ENCODE measurements at places on chromosomes 12 and 14.

GRCh38 chr12:95386051-95386450 is 87.9 kb upstream of the METAP2 start:
- DNase-seq, result no peak

DNA sequence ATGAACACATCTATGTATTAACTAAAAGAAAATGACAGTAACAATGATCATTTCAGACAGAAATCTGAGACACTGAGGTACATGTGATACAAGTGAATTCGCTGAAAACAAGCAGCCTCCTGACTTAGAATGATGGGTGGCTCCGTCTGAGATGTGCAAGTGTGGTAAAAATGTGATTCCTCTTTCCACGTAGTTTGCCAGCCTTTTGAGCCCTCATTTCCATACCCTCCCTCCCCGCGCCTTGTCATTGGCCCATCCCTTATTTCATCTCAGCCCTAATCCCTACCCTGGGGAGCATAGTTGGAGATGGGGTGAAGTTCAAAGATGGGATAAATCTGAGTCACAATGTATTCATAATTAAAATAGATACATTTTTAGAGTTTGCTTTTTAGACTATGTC is 107.8 kb downstream of the BMP4 start:
- no peak for DNase-seq

GRCh38 chr12:131634037-131634436 is 76.9 kb upstream of the SFSWAP start:
- DNase-seq, result no peak

DNA sequence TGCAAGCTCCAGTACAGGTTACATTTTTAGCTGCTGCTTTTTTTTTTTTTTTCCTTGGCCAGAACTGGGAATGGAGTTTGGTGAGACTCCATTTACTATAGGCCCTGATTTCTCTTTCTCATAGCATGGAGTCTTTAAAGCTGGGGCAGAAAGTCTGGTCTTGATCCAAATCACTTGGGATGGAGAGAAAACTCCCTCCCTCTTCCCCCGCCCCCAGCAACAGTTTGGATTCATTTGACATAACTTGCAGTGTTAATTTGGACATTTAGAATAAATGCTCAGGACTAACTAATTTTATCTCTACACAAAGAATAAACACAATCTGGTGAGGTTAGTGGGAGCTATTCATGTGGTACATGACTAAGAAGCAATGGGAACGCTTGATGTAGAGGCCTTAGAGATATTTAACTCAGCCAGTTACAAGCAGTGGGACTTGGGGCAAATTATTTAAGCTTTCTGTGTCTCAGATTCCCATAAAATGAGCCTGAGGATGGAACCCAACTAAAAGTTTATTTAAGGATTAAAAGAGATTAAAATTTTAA is 107.3 kb upstream of the ARHGAP5 start:
- no peak for DNase-seq

DNA sequence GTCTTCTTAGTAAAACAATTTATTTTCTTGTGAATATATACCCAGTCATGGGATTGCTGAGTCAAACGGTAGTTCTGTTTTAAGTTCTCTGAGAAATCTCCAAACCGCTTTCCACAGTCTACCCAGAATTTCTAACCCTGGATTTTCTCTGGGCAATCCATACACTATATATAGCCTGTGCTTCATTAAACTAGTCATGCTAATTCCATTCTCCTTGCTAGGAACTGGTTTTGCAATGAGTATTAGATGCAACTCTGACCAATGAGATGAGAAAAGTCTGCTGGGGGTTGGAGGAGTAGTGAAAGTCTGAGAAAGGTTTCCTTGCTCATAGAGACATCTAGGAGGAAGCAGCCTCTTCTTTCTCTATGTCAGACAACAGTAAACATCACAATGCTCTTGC is 196.1 kb upstream of the CDKN3 start:
- DNase-seq, result no peak

DNA sequence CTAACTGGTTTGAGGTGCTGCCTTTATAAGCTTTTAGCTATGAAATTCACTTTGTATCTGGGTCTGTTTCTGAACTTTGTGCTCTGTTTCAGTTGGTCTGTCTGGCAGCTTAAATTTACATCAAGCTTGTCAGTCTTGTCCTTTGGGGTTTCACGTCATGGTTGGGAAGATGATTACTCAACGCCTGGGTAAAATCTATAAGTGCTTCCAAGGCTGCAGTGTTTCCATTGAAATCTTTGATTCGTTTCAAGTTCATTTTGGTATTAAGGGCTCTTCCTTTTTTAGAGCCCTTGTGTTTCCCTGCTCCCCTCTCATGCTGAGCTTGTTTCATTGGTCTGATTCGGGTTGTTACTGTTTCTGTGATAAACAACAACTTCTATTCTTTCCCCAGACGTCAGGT is 58.2 kb downstream of the FBXW8 start:
- no peak for DNase-seq

GRCh38 chr12:64781280-64782190 is 22.3 kb upstream of the GNS start:
- no peak for DNase-seq

- DNase-seq, result no peak
These were observed 16.9 kb upstream of the AICDA start for GRCh38 chr12:8629486-8630033.

- DNase-seq, result no peak
These were observed 27.1 kb downstream of the RASSF8 start for GRCh38 chr12:25985316-25986175.

DNA sequence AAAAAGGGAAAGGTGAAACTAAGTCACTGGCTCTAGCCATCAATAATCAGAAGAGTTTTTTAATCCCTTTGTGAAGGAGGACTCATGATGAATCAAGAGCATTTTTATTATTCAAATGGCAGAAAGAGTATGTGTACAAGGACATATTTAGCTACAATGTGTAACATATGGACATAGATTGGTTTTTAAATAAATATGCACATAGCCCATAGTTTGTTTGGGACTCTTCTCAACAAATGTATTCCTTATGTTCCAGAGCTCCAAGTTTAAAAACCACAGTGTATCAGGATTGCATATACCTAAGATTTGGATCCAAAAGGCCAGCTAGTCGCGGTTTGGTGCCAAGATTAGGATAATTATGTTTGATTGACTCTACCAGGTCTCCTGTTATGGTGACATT is 104.2 kb downstream of the C12orf50 start:
- no peak for DNase-seq

DNA sequence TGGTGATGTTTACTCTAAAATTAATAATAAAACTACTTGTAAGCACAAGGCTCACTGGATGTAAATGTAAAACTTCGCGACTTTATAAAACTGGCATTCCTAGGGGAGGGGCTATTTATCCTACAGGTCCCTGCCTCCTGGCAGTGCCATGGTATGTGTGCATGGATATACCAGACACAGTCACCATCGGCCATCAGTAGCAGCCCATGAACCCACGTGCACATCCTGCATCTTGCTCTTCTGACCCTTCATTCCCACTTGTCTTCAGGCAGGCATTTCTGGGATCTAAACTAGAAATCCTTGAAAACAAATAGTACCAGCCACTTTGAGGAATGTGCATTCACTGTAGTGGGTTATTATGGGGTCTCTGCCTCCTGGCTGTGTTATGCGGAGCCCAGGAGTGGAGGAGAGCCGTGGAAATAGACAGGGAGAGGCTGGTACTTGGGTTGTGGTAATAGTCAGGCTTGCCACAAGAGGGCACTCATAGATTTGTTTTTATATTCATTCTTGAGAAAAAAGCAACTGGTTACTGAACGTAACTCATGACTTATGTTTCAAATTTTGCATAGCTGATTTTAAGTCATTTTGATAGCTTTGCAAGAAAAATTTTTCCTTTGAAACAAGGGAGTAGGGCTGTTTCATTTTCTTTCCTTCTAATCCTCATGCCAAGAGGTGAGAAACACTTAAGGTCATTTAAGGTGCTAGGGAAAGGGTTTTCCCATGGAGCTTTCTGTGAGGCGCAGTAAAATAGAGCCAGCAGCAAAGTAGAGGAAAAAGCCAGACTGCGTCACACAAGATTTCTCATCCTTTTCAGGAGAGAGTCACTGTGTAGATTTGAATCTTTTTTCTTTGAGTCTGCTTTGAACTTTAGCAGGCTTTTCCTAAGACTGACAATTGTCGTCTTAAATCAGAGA is 17.4 kb upstream of the GALNT16 start:
- no peak for DNase-seq

DNA sequence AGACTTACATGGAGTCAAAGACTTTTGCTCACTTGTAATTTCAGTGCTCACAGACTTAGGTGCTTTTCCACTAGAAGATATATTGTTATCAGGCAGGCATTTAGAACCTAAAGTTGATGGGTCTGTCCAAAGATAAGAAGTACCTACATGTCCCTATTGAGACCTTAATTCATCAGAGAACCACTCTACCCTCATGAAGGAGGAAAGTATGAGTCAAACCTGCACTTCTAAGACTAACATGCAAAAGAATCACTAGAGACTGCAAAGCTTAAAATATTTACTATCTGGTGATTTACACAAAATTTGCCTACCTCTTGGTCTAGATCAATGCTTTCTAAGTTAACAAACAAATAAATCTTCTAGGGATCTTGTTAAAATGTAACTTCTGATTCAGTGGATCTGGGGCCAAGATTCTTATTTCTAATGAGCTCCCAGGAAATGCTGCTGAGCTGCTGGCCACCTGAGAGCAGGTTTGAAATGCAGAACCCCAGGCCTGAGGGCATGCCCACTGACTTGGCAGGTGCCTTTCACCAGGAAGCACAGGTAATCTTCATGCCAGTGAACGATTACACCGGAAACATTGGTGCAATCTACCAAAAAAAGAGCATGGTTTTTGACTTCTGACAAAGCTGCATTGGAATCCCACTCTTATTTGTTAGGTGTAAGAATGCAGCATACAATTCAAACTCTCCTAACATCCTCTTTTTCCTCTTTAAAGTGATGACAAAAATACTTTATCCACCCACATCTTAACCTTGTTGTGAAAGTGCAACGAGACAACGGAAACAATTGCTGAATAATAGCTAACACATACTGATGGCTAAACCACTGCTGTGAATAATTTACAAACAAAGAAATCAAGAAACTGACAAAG is 214.2 kb downstream of the ADAMTS20 start:
- no peak for DNase-seq

DNA sequence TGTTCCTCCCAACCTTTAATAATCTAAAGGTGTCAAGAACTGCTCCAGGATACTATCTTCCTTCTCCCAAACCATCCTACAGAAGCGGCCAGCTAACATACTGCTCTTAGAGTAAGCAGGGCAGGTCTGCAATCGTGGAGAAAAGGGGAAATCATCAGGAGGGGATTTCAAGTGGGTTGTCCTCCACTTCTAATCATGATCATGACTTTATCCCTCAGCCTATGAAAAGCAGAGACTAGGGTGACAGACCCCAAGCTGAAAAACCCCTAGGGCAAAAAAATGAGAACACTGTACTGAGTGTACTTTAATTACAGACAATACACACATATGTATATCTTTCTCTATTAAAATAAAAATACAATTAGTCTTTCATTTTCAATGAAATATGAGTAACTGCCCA is 13.9 kb downstream of the DUSP16 start:
- no peak for DNase-seq

DNA sequence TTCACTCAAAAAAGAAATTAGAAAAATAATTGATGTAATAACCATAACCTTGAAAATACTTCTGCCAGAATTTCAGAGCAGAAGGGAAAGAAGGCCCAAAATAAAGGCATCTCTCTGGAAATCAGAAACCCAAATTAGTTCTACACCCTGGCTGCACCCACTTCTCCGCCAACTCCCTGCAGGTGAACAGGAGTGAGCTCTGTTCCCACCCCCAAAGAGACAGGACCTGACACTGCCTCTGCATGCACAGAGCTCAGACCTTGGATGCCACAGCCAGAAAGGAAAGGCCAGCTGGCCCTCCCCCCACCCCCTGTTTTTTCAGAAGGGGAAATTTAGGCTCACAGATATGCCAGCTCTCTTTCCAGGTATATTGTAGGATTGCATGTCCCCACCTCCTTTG is 228.2 kb downstream of the BCL11B start:
- no peak for DNase-seq

GRCh38 chr12:1913377-1914113 is 4.9 kb downstream of the CACNA2D4 start:
- DNase-seq, result no peak

- no peak for DNase-seq
These were observed 167.9 kb downstream of the PHETA1 start for GRCh38 chr12:111201036-111201435.

GRCh38 chr12:31895449-31896150 is 63.6 kb upstream of the RESF1 start:
- DNase-seq, result no peak

DNA sequence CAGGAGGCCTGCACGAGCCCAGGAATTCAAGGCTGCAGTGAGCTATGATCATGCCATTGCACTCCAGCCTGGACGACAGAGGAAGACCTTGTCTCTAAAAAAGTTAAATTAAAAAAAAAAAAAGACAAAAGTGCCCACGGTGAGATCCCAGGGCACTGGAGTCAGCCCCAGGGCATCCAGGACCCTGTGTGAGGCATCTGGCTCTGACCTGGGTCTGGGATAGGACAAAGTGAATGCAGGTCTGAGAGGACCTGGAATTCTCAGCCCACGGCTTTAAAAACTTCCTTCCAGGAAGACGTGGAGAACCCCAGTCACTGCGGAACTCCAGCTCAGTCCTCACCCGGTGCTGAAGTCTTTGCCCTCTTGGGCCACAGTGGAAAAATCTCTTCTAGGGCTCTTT is 33.1 kb downstream of the PHETA1 start:
- DNase-seq, result no peak

DNA sequence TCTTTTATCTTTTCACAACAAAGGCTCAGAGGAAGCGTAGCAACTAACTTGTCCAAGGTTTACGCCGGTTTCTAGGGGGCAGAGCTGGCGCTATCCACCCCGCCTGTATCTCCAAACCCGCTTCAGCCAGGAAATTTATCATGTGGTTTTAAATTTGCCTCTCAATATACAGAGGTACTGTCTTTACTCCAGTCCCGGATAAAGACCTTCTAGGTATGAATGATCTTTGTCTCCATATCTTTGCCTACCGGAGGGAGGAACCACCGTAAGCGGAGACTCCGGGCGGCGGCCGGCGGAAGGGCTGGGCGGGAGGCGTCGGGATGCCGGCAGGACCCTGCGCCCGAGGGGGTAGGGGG is 693 bp upstream of the RIMKLB start:
- DNase-seq, result no peak

- DNase-seq, result no peak
These were observed 416.0 kb downstream of the LRIG3 start for GRCh38 chr12:58504143-58504938.

DNA sequence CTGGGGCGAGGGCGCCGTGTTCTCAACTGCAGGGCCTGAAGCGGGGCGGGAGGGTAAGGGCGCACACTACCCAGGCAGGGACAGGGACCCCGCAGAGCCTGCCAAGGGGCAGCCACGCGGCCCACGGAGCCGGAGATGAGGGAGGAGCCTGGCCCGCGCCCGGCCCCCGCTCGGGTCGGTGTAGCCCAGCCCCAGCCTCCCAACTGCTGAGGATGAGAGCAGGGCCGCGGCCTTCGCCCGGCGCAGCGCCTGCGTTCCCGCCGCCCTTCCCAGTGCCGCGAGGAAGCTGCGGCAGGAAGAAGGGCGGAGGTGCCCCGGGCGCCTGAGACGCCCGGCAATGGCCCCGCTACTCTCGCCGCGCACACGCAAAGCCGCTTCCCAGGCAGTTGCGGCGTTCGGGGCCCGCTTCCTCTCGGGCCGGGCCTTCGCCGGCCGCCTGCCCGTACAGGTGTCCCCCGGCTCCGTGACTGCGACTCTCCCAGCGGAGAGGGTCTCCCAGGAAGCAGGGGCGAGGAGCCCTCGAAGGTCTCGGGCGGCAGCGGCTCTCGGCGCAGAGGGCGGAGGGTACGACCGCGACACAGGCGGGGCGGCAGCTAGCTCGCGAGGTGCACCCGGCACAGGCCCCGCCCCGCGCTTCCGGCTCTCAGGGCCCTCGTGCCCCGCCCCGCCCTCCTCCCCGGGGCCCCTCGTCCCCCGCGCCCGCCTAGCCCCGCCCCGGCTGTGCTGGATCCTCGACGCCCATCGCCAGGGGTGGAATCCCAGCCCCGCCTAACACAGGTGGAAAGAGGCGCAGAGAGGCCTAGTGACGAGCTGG is 24.8 kb upstream of the YY1 start:
- peak; percentile 84 for DNase-seq

All from stimulated activated CD8-positive, alpha-beta memory T cell treated with anti-CD3 and anti-CD28 coated beads, Interleukin-4, amount 100 ng/mL, for 4 hours (primary cell).